ENCODE measurements at places on chromosomes 3 and 15.

DNA sequence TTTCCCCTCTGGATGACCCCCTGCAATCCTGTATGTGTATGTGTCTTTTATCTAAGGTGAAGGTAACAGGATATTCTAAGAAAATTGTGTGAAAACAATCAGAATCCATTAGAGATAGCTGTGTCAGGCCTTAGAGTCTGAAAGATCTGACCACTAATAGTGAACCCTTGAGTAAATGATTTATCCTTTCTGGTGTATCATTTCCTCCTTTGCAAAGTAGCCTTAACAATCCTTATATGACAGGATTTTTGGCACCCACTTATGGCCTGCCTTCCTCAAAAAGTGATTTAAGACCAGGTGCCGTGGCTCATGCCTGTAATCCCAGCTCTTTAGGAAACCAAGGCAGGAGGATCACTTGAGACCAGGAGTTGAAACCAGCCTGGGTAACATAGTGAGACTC lies 110.2 kb downstream of the RBPMS2 start:
- no peak for DNase-seq

DNA sequence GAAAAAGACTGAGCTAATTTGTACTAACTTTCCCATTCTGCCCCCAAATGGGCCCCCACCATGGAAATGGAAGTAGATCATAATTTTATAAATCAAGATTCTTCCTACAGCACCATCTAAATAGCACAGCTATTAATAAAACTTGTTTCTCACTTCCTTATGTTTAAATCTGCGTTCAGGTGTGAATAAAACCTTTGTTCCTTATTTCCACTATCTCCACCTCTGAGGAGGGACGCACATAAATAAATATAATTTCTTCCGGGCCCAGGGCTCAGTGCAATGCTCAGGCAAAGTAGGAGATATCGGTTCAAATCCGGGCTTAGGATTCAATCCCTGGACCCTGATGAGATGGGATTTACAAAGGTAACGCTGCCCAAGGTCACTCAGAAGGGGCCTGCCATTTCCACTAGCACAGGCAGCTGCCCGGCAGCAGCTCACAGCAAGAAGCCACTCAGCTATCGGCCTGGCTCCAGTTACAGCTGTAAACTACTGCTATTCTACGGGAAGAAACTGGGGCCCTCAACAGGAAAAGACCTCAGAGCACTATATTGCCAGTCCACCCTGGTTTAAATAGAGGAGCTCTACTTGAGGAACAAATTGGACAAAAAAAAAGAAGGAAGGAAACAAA lies 52.5 kb downstream of the FOXP1 start:
- no peak for DNase-seq

DNA sequence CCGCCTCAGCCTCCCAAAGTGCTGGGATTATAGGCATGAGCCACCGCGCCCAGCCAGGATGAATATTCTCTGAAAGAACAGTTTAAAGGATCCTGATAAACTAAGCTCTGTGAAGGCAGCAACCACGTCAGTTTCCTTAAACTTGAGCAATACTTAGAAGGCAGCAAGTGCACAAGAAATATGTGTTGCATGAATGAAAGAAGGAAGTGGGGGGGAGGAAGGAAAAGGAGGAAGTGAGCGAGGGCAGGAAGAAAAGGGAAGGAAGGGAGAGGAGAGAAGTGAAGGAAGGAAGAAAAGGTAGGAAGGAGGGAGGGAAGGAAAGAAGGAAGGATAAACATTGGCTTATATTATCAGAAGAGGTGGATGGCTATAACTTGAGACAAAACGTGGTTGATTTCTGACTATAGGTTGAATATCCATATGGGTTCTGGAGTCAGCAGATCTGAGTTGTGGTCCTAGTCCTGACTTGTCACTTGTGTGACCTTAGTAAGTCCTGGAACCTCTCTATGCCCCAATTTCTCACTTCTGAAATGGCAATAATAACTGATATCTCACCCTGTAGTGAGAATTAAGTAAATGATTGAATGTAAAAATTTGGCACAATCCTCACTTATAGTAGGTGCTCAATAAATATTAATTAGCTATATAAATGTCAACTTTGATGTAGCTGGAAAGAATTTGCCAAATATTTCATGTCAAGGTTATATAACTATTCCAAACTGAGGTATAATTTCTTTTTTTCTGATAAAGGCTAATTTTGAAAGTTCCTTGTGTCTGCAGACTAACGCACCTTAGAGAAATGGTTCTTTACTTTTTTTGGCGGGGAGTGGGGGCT lies 12.0 kb upstream of the SEMA4B start:
- no peak for DNase-seq

GRCh38 chr3:27724459-27725197 lies 2.5 kb upstream of the EOMES start:
- no peak for DNase-seq

DNA sequence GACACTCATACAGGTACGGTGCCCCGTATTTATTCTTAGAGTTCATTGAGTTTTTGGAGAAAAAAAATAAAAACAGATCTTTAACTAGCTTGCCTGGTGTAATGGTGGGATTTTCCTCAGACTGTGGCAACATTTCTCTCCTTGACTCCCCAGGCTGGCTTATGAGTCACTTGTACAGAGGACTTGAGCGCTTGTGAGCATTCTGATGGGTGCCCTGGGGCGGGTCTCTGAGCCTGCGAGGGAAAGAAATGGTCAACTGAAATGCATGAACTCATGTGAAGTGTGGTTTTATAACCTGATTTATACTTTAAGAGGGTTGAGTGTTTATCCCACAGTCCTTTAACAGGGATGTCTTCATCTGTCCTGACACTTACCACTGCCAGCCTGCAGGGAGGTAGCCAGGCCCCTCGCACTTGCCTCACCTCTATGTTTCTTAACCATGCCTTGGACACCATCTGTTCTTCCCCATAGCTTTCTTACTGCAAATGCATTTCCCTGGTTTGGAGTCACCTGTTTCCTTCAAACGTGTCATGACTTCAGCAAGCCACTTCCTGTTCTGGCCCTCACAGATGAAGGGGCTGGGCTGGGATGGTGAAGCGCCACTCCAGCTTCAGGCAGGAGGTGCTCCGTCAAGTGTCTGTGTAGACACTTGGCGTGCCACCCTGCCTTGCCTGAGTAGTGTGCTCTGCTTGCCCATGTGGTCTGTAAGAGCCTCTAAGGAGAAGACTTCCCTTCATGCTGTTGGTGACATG lies 118.7 kb downstream of the PDE8A start:
- DNase-seq, result no peak

DNA sequence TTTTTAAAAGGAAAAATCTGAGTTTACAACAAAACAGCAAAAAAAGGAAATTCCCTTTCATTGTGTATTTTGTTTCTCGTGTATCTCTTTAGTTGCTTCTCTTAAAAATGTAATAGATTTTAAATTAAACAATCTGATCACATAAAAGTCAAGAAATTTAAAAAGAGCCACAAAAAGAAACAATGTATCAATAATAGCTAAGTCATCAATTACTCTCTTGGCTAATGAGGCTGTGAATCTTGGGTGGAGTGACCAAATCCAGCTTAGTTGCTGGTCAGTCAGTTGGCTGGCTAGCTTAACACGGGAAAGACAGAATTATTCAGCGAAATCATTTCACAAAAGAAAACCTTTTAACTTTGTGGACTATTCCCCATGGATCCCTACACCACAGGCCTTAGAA lies 3.2 kb downstream of the SFMBT1 start:
- DNase-seq, result no peak

- no peak for DNase-seq
These were observed 169.1 kb upstream of the TSPAN3 start for GRCh38 chr15:77239882-77240608.

GRCh38 chr3:156581954-156582353 lies 27.0 kb upstream of the SSR3 start:
- DNase-seq, result no peak

- DNase-seq, result no peak
These were observed 90.5 kb upstream of the MYRIP start for GRCh38 chr3:39718674-39719595.

- no peak for DNase-seq
These were observed 166.7 kb downstream of the CTNNB1 start for GRCh38 chr3:41365973-41366372.

GRCh38 chr3:150828997-150829396 lies 66.0 kb upstream of the SIAH2 start:
- no peak for DNase-seq

- no peak for DNase-seq
These were observed 558 bp upstream of the IL17RC start for GRCh38 chr3:9916346-9916733.

DNA sequence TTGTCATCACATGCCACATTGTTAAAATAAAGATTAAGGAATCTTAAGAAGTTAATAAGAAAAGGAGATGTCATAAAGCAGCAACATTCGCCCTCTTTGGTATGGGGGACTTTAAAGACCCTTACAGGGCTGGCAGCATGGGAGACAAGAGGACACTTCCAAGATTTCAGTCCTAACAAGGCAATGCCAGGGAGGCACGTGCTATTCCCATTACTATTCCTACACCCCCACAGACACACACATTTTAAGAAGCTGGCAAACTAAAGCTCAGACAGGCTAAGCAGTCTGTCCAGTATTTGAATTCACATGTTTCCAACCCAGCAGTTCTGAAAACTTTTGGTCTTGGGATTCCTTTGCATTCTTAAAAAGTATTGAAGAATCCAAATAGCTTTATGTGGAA lies 80.8 kb downstream of the WDR49 start:
- DNase-seq, result no peak

GRCh38 chr3:48543271-48543866 lies 13.2 kb downstream of the PFKFB4 start:
- peak; percentile 78 for DNase-seq

GRCh38 chr15:40598126-40598525 lies 4.1 kb downstream of the KNL1 start:
- DNase-seq, result no peak

DNA sequence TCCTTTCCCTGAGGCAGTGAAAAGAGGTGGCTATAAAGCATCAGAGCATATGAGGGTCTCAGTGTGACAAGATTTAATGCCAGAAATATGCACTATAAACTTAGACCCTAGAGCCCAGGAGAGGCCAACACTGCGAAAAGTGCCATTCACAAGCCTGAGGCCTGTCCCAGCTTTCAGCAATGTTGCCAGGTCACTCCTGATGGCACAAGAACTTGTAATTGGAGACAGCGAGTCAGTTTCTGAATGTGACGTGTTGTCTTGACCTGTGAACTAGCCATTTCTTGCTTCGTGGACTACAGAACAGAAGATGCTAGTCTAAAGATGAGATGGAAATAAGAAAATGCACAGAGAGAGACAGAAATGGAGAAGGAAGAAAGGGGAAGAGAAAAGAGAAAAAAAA lies 87.9 kb downstream of the WDR72 start:
- DNase-seq, result no peak

DNA sequence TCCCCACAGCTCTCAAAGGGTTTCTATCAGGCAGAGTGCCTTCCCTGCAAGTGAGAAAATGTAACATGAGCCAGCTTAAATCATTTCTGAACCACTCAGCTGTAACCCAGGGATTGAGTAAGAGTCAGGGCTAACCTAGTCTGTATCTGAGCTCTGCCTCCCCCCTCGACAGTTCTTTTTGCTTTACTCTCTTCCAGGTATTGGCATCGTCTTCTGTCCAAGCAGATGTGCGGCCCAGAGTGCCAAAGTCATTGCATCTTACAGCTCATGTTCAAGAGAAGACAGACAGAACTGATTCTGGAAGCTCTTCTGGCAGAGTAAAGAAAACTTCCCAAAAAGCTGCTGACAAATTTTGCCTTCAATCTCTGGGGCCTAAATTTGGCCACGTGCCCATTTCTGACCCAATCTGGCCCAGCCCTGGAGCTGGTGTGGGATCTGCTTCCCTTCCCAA lies 74.8 kb downstream of the ABHD5 start:
- no peak for DNase-seq

DNA sequence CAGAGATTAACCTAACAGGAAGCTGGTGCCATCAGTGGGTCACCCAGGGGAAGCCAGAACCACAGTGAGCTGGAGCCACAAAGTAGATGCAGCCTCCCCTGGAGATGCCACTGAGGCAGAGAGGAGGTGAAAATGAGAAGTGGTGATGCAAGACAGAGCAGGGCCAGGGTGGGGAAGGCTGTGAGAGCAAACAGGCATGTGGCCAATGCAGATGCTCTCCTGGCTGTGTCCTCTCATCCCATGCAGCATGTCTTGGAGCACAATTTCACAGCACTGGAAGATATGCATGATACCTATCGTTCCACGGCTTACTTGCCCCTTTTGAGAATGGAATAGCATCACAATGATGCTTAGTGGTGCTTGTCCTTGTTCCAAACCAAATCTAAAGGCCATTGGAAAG lies 126.3 kb downstream of the ABHD5 start:
- DNase-seq, result no peak

DNA sequence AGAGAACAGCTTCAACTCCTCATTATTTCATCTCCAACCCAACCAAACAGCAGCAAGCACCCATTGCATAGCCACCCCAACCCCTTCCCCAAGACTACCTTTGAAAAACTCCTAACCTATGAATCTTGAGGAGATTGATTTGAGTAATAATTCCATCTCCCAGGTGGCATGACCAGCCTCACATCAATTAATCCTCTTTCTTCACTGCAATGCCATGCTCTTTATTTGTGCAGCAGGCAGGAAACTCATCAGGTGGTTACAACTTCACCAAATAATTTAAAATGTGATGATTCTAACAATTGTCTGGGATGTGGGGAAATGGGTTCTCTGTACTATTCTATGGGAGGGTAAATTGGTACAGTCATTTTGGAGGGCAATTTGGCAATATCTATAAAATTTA lies 68.1 kb upstream of the POMGNT2 start:
- DNase-seq, result no peak

GRCh38 chr15:83061680-83062079 lies 5.4 kb downstream of the BTBD1 start:
- no peak for DNase-seq

DNA sequence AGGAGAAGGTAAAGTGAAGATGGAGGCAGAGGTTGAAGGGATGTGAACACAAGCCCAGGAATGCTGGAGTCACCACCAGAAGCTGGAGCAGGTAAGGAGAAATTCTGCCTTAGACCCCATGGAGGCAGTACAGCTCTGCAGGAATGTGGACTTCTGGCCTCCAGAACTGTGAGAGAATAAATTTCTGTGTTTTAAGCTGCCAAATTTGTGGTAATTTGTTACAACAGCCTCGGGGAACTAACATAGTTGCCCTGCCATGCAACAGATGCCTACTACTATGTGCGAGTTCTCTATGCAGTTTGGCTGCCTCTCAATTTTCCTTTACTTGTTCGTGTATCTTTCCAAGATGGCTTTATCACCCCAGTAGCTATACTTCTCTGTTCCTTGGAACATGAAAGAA lies 394.1 kb downstream of the TUSC7 start:
- DNase-seq, result no peak

DNA sequence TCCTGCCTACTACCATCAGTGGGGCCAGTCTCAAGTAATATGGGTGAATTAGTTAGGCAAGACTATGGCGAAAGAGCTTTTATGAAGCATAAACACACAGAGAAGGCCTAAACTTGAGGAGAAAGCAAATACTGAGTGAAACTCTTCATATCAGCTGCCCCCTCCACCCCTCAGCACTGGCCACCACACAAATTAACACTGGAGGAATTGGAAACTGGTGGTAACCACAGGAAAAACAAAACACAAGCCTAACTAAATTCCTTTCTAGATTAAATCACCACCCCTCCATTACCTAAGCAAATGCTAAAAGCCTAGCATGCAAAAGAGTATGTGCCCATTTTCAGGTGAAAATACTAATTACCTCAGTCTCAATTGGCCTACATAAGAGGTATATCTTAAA lies 774.7 kb upstream of the NECTIN3 start:
- DNase-seq, result no peak

GRCh38 chr15:58877999-58878825 lies 55.3 kb downstream of the SLTM start:
- DNase-seq, result no peak

- no peak for DNase-seq
These were observed 2.0 kb upstream of the MELTF start for GRCh38 chr3:197031315-197032285.

- DNase-seq, result no peak
These were observed 81.8 kb downstream of the CLASP2 start for GRCh38 chr3:33636125-33636850.

All from Right ventricle myocardium inferior (tissue), 1 donor.